Stimulated activated naive CD4-positive, alpha-beta T cell treated with Interleukin-2 at 50 U/mL for 16 hours (primary cell): ENCODE measurements at places on chromosomes 6 and 20.

DNA sequence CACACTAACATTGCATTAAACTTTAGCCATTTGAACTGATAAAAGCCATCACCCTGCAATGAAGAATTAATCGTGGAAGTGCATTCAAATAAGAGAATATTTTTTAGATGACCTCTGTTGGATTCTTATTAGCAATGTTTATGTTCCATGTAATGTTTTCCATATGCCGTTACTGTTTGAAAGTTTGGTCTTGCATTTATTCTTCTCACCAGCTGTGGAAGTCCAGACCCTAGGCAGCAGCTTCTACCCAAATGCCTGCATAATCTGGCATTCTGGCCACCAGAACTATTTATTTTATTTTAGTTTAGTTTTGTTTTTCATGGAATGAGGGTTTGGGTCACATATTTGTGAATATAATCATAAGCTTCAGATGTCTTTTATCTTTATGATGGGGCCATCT lies 140.4 kb downstream of the SAMD5 start:
- DNase-seq, result no peak

- DNase-seq, result no peak
These were observed at the start of gene MAFB for GRCh38 chr20:40689100-40689942. Gene MAFB, minus strand, starts transcription at chr20:40689236. Its CDS starts 386 bp downstream, at chr20:40688850.

DNA sequence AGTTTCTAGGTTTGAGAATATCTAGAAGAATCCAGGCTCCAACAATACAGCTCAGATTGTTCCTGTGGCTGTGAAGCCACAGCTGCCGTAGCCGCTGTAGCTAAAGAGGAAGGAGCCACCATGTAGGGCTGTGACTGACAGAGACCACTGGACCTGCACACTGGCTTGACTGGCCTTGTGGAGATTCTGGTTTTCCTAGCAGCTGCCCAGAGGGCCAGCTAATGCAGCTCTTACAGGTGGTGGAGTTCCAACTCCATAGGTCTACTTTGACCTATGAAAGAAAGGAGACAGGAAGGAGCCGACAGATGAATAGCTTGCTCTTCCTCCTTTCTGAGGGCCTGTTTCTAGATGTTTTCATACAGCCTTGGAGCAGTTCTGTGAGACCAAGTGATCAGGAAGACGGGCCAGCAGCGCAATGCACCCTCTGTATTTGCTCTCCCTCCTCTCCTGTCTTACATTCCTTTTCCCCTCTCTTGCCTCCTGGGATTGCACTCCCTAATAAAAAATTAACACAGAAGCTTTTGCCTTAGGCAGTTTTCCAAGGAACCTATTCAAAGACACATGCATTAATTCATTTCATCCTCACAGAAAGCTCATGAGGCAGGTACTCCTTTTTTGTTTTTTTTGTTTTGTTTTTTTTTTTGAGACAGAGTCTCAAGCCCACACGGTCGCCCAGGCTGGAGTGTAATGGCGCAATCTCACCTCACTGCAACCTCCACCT lies 51.8 kb upstream of the MYB start:
- no peak for DNase-seq

- no peak for DNase-seq
These were observed 280.2 kb downstream of the ADGB start for GRCh38 chr6:146878952-146879340.

- DNase-seq, result no peak
These were observed 5.0 kb downstream of the COL21A1 start for GRCh38 chr6:56242346-56242745.

DNA sequence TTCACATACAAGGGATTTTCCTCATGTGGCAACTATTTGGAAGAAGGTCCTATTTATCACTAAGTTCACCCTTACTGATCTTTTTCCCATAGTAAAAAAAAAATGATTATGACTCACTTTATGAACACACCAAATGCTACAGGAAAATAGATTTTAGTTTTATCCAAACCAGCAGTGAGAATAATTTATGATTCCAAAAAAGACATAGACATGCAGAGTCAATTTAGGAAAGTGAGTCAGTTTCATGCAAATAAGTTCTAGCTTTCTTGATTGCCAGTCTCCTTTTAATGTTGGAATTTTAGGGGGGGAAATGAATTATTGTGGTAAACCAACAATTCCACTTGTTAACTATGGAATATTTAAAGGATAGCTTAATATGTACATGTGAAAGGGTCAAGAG lies 64.0 kb upstream of the RNF146 start:
- no peak for DNase-seq

DNA sequence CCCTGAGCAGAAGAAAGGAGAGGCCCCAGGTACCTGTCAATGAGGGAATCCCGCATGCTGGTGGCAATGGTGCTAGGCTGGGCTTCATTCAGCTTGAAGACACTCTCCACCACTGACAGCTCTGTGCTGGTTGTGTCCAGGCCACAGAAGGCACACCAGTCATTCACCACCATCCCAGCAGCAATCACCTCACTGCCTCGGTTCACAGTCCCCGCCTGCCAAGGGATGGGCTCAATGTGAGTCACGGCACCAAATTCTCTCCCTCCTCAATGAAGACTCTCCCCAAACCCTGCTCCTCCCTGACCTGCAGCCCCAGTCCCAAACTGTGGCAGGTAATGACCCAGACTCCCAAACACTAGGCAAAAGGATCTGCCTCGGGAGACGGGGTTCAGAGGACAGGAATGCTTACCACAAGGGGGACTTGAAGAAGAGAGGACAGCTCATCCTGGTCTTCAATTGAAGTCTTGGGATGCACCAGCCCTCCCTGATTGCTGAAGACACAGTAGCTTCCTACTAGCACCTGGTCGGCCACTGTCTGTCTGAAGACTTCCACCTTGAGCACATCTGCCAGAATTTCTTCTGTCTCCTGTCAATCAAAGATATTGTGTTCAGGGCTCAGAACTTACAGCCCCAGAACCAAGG lies 1.7 kb upstream of the MMP24OS start:
- no peak for DNase-seq

DNA sequence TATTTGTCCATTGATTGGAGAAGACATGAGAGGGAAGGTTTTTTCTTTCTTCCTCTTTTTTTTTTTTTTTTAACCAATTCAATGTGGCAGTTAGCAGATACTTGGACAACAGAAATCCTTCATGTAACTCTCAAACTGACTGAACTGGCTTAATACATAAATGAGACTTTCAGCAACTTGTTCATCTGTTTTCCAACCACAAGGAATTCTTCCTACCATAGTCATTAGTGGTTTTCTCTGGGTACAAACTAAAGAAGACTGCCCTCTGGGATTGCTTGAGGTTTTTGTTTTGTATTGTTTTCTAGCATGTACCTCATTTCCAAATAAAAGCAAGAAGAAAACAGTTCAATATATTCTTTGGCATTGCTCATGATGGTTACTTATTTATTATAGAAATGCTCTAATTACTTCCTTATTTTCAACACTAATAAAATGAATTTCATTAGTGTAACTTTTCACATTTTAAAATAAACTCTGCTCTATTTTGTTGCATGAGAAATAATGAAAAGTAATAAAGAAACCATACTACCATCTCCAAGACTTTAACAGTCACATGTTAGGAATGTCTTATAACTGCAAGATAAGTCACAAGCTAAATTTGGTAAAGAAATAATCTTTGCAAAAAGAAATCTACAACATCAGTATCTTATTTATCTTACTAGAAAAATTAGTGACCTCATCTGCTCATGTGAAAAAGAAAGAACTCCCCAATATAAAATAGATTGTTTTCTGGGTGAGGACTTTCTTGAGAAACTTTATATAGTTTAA lies 52.0 kb downstream of the ME1 start:
- DNase-seq, result no peak

DNA sequence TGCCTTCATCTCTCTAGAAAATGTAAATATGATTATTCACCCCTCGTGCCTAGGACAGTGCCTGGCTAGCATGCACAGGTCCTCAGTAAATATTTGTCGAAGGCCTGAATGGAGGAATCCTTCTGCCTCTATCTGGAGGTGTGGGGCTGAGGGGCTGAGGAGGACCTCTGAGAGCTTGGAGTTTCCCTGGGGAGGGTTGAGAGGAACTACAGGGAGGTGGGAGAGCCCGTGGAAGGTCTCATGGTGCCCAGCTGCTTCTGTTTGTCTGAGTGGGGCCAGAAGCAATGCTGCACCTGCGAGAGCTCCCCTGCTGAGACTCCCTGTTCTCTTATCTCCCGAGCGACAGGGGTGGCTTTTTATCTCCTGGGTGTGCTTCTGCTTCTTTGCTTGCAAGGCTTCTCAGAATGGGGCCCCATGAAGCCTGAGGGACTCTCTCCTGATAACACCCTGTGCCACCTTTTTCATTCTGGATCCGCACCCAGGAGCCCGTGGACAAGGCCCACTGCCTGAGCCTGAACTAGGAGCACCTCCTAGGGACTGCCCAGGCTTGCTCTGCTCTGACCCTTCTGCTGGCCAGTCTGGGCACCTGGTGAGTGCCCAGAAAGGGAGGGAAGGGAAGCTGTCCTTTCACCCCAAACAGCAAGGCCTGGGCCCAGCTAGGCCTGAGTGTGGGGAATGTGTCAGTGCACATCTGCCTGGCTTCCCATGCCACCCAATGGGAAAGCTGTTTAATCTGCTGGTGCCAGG lies 2.4 kb downstream of the SLC29A1 start:
- DNase-seq, result no peak

- no peak for DNase-seq
These were observed 105.6 kb downstream of the ELOVL4 start for GRCh38 chr6:79841577-79842375.

GRCh38 chr6:3911130-3911529 lies 62.0 kb downstream of the FAM50B start:
- no peak for DNase-seq

DNA sequence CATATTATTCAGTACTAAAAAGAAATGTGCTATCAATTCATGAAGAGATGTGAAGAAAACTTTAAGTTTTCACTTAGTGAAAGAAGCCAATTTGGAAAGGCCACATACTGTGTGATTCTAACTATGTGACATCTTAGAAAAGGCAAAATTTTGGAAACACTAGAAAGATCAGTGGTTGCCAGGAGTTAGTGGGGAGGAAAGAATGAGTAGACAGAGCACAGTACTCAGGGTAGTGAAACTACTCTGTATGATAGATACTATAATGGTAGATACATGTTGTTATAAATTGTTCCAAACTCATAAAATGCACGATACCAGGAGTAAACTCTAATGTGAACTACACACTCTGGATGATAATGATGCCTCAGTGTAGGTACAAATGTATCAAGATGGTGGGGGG lies 14.2 kb downstream of the NCOA3 start:
- no peak for DNase-seq

DNA sequence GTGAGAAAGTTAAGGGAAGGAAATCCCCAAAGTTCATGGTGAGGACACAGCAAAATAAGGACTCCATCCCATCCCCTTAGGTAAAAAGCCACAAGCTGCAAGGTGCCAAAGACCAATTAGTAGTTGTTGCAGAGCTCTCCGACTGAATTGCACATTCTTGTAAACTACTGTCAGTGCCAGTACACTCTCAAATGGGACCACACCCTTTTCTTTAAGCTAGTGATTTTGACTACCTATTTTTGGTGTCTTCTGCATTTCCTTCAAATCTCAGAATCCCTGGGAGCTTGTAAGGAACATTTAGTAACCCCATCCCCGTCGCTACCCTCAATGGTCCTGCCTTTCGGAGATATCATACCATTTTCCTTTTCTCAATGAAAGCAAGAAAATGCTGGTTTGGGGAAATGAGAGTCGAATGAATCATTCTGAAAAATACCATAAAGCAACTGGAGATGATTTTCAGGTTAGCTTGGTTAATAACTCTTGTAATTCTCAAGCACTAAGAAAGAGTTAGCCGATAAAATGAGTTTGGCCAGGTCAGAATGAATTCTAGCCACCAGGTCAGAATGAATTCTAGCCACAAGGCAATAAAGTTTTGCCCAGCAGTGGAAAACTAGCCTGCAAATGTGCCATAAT lies 5.2 kb upstream of the HMGN3 start:
- no peak for DNase-seq

DNA sequence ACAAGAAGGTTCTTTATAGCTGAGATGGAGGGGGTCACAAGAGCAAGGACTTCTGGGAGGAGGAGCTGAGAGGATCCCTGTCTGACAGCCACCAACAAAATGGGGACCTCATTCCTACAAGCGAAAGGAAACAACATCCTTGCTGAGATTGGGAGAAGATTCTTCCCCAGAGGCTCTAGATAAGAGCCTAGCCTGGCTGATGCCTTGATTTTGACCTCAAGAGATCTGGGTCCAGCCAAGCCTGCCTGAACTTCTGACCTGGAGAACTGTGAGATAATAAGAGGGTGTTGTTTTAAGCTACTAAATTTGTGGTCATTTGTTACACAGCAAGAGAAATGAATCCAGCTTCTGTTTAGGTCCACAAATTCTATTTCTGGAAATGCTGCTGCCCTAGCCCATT lies 75.4 kb upstream of the SLC4A11 start:
- DNase-seq, result no peak

DNA sequence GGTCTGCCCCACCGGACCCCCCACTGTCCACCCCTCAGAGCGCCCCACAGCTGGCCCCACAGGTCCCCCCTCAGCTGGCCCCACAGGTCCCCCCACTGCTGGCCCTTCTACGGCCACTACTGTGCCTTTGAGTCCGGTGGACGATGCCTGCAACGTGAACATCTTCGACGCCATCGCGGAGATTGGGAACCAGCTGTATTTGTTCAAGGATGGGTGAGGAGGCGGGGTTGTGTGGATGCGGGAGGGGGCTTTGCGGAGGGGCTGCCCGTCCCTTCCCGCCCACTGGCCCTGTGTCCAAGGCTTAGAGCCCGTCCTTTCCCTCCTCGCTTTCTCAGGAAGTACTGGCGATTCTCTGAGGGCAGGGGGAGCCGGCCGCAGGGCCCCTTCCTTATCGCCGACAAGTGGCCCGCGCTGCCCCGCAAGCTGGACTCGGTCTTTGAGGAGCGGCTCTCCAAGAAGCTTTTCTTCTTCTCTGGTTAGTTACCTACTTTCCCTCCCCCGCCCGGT lies 4.7 kb downstream of the MMP9 start:
- no peak for DNase-seq

GRCh38 chr6:77548190-77548589 lies 84.9 kb upstream of the HTR1B start:
- no peak for DNase-seq

- no peak for DNase-seq
These were observed 99.3 kb downstream of the AIG1 start for GRCh38 chr6:143160015-143160414.

DNA sequence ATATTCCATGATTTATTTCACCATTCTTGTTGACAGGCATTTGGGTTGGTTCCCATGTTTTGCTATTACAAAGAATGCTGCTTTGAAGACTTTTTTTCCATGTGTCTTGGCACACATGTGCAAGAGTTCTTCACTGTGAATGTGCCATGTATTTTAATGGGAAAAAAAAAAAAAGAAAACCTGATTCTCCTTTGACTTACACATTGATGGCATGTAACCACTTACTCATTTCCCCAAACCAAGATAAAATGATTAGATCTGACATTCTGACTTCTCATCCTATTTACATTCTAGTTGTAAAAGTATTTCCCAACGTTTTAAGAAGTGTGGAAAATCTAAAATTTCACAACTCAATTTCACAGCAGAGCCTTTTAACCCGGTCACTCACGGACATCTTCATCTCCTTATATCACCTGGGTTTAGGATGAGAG lies 4.4 kb downstream of the CAP2 start:
- DNase-seq, result no peak

DNA sequence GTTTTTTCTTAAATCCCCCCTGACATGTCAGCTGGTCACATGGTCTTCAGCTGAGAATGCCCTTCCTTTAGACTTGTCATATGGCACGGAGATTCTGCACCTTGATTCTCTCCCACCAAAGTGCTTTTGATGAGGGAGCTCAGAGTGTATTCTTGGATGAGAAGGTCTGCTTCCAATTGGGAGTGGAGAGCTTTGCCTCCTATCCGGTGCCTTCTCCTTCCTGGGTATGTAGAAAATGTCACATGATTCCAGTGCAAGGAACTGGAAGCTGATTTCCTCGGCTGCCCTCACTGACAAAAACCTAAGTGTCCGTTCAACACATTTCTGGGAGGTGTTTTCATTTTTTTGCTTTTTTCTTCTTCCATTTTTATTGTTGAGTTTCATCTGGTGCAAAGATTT lies 197.2 kb downstream of the TFAP2C start:
- no peak for DNase-seq
